ENCODE measurements at places on chromosomes 6 and 20.

DNA sequence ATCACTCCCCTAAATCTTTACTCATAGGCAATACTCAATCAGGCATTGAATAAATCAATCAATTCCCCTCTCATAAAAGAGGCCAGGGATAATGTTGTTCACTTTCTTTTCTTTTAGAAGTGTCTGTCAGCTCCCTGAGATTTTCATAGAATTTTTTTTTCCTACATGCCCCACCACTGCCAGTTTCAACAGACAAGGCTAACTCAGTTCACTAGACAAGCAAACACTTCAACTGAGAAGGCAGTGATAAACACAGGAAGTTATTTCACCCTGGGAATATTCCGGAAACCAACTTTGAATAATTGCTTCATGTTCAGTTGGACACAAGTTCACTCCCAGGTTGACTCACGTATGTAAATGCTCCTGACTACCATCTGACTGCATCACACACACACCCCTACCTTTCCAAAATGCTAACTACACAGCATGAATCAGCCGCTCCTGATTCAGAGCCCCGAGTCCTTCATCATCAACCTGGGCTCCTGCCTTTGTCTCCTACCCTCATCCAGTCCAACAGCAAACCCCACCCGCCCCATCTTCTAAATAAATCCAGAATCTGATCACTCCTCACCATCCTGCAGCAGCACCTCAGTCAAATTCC, 143.9 kb downstream of the BCAS1 start:
- no peak for DNase-seq

- no peak for DNase-seq
Measured at GRCh38 chr6:36387440-36388303, at the start of gene ETV7. Gene ETV7, minus strand, starts transcription at chr6:36387669. Its CDS starts 128 bp downstream, at chr6:36387541.

DNA sequence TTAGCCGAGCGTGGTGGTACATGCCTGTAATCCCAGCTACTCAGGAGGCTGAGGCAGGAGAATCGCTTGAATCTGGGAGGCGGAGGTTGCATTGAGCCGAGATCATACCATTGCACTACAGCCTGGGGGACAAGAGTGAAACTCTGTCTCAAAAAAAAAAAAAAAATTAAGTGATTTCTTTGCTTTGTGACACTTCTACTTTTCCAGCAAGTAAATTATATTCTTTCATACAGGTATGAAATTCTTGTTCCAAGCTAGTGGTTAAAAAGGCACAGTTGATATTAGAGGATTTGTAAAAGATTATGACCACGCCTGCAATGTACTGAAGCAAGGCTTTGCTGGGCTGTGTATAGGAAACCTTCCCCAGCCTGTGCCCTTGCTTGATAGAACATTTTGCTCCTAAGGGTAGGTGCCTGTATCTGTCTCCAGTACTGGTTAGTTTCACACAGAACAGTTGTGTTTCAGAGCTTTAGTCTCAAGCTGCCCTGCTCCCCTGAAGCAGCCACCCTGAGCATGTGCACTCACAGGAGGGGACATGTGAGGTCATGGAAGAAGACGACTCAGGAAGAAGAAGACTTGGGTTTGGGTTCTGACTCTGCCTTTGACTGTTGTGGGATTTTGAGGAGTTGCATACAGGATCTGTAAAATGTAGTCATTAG, 10.2 kb downstream of the PTPN1 start:
- no peak for DNase-seq

DNA sequence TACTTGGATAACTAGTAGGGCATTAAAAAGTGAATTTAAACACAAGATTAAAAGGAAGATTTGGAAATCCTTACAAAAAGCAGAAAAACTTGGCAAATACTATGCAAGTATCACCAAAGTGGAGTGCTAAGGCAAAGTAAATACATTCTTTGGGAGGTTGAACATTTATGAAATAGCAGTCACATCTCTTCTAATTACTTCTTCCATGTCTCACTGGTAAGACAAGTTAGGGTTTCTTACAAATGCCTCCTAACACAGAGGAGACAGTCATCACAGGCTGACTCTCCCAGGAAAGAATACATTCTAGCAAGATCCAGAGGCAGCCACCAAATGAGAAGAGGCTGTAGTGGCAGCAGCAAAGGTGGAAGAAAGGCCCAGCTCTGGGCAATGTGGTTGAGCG, 298.2 kb downstream of the BTBD9 start:
- no peak for DNase-seq

- DNase-seq = no peak
Measured at GRCh38 chr20:51350941-51351631, 191.4 kb downstream of the NFATC2 start.

GRCh38 chr20:47352332-47353238, 3.9 kb downstream of the ZMYND8 start:
- DNase-seq = peak; percentile 85

Measured in right lobe of liver (tissue), 6 donors.